ENCODE measurements at places on chromosomes 2 and 18. TPM values are rescaled to one million over a fixed set of nuclear protein-coding genes. Genes with fewer than 3 reads are reported as not detected.

DNA sequence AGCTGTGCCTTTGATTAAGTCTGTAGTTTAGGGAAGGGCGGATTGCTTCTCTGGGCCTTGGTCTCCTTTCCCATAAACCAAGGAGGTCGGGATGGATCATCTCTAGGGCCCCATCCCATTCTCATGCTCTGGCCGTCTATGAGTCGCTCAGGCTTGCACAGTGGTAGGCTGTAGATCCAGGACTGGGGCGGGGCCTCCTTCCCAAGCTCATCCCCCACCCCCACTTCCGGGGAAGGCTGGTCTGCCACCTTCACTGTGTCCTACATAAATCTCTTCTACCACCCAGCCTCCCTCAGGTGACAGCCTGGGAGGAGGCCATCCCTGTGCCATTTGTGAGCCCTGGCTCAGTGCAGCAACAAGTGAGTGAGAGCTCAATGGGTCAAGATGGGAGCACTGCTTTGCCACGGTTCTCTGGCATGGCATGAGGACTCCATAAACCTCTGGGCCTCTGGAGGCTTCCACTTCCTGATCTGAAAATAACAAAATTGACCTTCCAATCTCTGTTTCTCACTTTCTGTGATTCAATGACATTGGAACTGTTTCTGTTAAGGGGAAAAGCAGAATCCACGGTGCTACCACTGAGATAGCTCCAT lies 68.5 kb downstream of the SUMO1 start:
- H3K4me1 ChIP-seq = peaks cover 12% of the 10 kb centered on the region
- H3K36me3 ChIP-seq = no peaks in the 10 kb centered on the region
- H3K27ac ChIP-seq = no peak overlapping the region
- no peaks in the 10 kb centered on the region for H3K27me3 ChIP-seq

- H3K4me3 ChIP-seq = no peak overlapping the region
- no peaks in the 10 kb centered on the region for H3K36me3 ChIP-seq
- H3K27me3 ChIP-seq = no peaks in the 10 kb centered on the region
- no peaks in the 10 kb centered on the region for H3K4me1 ChIP-seq
Observed at GRCh38 chr2:60560734-60561644, 7.5 kb upstream of the BCL11A start.

DNA sequence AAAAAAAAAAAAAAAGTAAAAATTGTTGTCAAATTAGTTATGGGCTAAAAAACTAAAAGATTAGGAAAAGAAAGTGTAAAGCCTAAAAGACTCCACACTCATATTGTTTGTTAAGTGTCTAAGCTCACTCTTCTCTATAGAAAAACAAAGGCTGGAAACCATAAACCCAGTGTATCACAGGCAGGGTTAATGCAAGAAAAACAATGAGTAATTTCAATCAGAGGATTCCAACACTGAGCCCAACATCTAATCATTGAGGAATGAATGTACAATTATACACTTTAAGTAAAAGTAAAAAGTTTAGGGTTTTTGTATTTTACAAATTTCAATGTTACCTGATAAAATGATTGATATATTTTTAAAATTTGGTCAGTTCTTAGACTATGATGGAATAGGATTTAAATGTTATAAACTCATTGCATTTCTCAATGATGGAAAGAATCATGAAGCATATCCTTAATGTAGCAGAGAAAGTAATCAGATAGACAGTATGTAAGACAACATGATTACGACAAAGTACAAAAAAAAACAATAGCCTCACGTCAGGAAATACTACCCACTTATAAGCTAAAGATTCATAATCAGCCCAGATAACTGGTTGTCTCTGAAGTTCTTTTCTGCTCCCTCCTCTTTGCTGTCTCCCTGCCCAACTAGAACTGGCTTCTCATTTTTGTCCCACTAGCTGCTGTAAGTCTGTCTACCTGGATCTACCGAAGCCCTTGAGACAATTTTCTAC lies 44.5 kb upstream of the SP3 start:
- no peaks in the 10 kb centered on the region for H3K36me3 ChIP-seq
- H3K4me1 ChIP-seq = peaks cover 74% of the 10 kb centered on the region
- H3K4me3 ChIP-seq = no peak overlapping the region
- DNase-seq = no peak
- no peaks in the 10 kb centered on the region for H3K27me3 ChIP-seq

The SLC14A1 gene
- not detected for total RNA-seq
